GM13977 (cell line): ENCODE measurements at places on chromosomes 5 and 9.
A peak's percentile ranks its signal among the peaks of the same experiment; 100 is the strongest.

GRCh38 chr5:91352831-91353695 lies 30.1 kb downstream of the ARRDC3 start:
- DNase-seq = no peak

DNA sequence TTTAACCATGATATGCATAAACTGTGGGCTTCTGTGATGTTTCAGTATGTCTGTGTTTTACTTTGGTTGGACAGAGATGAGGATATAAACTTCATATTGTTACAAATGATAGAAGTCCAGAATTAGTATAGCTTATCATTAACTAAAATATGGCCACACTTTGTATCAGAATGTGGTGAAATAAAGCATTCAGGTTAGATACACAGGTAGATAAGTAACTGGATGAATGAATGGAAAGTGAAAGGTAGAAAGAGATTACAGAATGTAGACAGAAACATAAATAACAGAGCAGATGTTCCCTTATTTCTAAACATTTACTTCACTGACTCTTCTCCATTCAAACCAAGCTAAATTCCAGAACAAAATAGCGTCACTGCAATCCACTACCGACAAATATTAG lies 1033.8 kb downstream of the CDH18 start:
- DNase-seq = no peak

DNA sequence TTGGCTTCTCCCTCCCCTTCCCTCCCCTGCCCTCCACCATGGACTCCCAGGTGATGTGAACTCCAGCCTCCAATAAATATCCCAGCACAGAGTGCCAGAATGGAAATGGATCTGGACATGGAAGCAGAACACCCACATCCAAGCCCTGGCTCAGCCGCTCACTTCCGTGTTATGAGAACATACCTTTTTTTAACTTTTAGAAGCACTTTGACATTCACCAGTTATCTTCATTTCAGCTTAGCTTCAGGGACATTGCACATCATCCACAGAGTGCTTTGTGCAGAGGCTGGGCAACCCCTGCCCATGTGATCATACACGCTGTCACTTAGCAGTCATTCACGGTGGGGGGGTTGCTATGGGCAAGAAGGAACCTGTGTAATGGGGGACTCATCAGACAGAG lies 9.1 kb downstream of the AFAP1L1 start:
- no peak for DNase-seq

DNA sequence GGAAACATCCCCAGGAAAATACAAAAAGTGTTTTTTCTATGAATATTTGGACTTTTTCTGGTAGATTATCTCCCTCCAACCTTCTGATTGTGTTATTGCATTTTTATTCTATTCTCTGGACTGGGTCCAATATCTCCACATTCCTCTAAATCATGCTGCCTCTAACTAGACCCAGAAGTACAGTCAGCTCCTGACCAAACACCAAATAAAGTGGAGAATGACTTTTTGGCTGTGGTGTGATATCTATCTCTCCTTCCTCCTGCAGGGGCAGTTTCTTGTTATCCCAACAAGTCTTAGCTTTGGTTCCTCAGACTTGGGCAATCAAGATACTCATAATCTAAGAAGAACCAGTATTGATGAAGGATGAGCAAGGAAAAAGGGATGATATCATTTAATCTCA lies 3.2 kb upstream of the RAI14 start:
- no peak for DNase-seq

DNA sequence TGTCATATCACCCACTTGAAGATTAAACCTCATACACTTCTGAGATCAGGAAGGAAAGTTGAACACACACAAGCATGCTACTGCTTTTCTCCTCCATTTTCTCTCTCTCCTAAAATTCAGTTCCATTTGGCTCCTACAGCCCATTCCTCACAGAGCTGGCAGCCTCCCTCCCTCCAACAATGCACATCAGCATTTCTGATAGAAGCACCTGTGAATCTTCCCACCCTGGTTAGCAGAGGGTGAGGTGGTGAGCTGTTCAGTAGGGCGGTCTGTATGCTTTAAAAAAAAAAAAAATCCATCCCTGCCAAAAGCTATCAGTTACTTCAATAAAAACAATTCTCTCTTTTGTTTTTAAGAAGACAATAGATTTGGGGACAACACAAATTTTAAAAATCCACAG lies 463.2 kb upstream of the KIF2A start:
- no peak for DNase-seq

- no peak for DNase-seq
These were observed 214.1 kb downstream of the SMARCA2 start for GRCh38 chr9:2229109-2229721.

GRCh38 chr9:114465906-114466900 lies 39.1 kb downstream of the WHRN start:
- no peak for DNase-seq

DNA sequence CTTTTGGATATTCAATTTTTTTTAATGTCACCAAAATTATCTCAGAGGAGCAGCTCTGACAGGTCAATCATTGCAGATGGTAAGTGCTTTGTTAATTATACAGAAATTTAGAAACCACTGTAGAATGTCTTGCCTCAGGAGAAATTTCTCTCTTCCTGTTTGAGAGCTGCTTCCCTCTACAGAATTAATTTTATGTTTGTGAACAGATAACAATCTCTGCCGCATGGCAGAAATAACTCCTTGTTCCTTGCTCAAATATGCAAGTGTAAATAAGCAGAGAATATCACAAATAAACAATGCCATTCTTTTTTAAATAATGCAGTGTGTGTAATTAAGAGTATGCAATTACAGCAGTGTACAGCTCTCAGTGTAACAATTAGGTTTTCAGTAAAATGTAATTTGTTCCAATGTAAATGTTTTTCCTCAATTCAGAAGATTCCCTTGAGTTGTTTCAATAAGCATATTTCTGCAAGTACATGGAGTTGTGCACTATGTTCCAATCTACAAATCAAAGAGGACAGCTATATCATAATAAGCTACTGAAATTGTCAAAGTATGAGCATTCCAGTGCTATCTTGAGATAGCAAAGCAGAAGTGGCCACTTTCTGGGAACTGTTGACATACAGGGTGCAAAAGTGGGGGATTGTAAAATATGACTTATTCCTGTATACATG lies 1012.8 kb downstream of the MAT2B start:
- no peak for DNase-seq

GRCh38 chr5:67516948-67517565 lies 320.5 kb upstream of the CD180 start:
- no peak for DNase-seq

GRCh38 chr5:139391570-139392323 lies 2.0 kb upstream of the MZB1 start:
- peak; percentile 64 for DNase-seq

DNA sequence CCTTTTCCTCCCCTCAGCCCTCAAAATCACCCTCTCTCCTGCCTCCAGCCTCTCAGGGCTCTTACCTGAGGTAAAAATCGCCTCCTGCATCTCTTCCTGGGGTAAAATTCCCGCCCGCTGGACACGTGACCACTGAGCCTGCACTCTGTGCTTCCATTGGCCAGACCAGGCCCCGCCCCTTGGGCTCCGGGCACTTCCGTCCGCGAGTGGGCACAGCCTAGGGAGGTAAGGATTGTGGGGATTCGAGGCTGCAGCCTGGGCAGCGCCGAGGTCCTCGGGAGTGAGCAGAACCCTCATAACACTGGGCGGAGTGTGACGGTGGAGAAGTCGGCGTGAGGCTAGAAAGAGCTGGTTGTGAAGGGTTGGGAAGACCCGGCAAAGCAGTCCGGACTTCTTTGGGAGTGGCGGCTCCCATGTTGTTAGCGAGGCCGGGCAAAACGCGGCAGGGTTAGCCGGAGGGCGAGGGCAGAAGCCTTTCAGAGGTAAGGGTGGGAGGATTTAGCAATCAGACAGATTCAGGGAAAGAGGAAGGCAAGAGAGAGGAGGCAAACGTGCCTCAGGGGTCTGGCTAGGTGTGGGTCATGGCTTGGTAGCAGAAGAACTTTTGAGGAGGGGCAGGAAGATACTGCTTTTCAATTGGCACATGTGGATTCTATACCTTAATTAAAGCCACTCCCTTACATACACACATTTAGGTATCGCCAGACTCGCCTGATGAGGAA lies at the start of gene SHOC1:
Gene SHOC1 (minus strand): TSS at position 103 of the 722 bp plus-strand sequence. CDS start 3,519 bp downstream, outside the sequence.
- no peak for DNase-seq

- DNase-seq = no peak
These were observed 135.2 kb downstream of the GNA14 start for GRCh38 chr9:77512876-77513275.

GRCh38 chr9:8036914-8037524 lies 237.4 kb upstream of the DMAC1 start:
- DNase-seq = no peak

- DNase-seq = no peak
These were observed 47.1 kb upstream of the PWWP2A start for GRCh38 chr5:160166069-160166972.

DNA sequence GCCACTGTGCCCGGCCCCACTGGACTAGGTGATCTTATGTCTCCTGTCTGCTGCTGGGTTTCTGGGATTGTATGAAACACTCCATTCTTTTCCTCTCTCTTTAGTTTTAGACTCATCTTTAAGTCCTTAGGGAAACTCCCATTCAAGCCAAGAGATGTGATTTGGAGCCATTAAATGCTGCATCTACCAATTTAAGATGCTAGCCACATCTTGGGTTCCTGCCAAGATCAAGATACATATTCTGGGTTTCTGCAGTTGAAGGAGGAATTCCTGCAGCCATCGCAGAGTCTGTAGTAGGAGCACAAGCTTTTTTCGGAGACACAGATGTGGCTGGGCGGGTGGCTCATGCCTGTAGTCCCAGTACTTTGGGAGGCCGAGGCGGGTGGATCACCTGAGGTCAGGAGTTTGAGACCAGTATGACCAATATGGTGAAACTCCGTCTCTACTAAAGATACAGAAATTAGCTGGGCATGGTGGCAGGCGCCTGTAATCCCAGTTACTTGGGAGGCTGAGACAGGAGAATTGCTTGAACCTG lies 23.2 kb downstream of the STXBP1 start:
- no peak for DNase-seq

- DNase-seq = no peak
These were observed 10.9 kb upstream of the MCCC2 start for GRCh38 chr5:71576241-71576640.

DNA sequence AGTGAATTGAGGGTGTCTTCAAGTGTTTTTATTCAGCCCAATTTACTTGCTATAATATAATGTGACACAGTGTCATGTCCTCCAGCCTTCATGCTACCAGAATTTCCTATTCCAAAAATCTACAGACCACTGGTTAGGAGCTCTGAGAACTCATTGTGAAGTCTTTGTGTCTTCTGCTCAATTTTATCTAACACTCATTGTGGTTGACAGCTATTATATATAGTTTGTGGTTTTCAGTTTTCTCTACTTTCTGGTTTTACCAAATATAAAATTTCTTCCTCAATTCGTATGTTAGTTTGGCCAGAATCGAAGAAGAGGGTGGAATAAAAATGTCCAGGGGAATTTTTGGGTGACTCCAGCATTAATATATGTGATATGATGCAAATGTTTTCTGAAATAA lies 509.3 kb upstream of the NUDT12 start:
- DNase-seq = no peak

DNA sequence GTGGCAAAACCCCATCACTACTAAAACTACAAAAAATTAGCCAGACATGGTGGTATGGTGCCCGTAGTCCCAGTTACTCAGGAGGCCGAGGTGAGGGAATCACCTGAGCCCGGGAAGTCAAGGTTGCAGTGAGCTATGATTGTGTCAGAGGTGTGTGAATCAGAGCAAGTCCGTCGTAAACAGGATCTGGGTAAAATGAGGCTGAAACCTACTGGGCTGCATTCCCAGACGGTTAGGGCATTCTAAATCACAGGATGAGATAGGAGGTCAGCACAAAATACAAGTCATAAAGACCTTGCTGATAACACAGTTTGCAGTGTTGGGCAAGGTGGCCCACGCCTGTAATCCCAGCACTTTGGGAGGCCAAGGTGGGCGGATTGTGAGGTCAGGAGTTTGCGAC lies 1.9 kb upstream of the CLTB start:
- no peak for DNase-seq

DNA sequence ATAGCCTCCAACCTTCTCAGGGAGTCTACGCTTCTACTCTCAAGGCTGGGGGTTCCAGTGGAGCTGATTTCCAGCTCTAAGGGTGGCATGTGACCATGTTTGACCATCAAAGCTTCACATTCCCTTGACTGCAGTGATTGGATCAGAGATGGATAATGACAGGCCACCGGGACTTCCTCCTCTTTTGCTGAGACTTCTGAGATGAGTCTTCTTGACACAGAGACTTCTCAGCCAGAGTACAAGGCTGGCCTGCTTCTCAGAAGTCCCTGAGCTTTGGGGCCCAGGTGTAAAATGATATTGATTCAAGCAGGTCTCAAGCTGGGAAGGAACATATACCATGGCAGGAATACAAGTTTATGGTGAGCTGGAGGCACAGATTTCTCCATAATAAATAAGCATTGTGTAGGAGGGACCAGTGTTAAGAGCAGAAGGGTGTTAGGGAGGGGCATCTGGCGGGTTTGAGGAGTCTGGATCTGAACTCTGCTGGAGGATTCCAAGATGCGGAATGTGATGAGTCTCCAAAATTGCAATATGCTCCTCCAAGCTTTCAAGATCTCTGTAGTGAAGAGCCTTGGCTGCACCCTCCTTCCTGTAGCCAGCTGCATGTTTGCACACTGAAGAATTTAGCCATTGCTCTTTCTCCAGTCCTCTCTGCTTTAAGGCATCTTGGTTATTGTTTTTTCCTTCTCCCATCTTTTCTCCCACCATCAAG lies 41.7 kb upstream of the HSD17B4 start:
- no peak for DNase-seq

- DNase-seq = no peak
These were observed 132.0 kb upstream of the GRHPR start for GRCh38 chr9:37290366-37290939.

DNA sequence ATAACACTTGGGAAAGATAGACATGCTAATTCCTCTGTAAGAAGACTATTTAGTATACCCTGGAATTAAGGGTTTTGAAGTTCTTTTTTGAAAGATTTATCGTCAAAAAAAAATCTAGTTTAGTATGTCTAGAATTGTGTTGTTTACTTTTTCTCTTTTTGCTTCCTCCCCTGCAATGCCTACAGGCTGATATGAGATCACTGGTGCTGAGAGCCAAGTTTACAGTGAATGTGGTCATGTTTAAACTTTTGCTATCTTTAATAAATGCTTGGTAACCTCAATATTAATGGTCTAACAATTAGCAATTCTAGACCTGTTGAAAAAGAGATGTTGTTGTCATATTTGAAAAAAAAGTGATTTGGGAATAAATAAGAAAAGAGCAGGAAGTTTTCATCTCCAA lies 86.1 kb downstream of the CWC27 start:
- DNase-seq = no peak

DNA sequence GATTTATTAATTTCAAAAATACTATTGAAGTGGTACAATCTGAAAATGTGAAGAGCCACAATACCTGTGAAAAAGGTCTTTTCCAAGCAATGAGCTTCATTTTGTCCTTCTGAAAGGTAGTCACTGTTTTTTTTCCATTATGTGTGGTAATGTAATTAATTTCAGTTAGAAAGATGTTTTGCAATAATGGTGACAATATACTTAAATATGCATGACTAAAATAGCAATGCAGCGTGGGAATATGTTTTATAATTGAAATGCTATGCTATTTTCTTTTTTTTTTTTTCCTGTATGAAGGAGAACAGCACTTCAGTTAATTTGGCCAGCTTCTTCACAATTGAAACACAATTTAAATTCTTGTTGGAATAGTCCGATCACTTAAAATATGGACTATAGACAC lies 41.9 kb downstream of the NPR3 start:
- no peak for DNase-seq
